Left cardiac atrium (tissue), 4 donors: ENCODE measurements at places on chromosomes 7 and 10.

DNA sequence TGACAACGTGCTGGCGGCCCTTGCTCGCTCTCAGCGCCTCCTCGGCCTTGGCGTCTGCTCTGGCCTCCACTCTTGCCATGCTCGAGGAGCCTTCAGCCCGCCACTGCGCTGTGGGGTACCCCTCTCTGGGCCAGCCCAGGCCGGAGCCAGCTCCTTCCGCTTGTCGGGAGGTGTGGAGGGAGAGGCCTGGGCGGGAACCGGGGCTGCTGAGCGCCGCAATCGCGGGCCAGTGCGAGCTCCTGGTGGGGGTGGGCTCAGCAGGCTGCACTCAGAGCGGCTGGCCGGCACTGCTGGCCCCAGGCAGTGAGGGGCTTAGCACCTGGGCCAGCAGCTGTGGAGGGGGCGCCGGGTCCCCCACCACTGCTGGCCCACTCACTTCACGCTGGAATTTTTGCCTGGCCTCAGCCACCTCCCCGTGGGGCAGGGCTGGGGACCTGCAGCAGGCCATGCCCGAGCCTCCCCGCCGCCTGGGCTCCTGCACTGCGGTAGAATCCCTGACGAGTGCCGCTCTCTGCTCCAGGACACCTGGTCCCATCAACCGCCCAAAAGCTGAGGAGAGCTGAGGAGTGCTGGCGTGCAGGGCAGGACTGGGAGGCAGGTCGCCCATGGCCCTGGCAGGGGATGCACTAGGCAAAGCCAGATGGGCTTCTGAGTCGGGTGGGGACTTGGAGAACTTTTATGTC is 372.2 kb upstream of the NRG3 start:
- DNase-seq, result no peak

- DNase-seq, result peak; percentile 38
Measured at GRCh38 chr10:116741391-116742351, 695 bp downstream of the HSPA12A start.

- DNase-seq, result no peak
Measured at GRCh38 chr7:76057813-76058145, 9.9 kb downstream of the MDH2 start.

DNA sequence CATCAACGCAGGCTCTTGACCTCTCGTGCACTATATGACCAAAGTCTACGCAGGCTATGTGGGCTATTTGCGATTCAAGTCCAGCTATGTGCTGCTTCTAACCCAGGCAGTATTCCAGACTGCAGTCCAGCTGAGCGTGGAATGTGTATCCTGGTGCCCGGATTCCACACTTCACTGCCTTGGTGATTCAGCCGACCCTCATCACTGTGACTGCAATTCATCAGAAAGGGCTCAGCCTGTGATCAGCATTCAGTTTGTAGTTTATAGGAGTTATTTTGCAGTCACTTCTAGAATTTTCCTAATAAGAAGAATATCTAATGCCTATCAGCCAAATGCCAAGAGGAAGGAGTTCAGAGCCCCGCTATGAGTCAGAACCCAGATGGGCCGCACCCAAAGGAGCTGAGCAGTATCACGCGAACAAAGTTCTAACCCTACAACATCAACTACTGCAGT is 119.8 kb upstream of the LANCL2 start:
- no peak for DNase-seq

GRCh38 chr10:79186486-79187120 is 117.8 kb downstream of the ZMIZ1 start:
- no peak for DNase-seq

DNA sequence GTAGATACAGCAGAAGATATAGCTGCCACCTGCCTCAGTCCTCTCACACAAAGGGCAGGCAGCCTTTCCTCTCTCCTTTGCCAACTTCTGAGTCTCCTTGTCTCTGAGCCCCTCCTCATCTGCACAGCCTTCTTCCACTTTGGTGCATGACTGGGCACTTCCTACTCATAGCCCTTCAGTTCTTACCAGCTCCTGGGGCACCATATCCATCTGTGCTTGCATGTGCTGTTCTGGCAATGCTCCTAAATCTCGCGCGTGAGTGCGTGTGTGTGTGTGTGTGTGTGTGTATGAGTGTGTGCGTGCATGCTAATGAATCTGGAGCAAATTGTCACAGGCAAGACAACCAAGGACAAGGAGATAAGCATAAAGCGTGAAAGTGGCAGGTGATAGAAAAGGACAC is 1271.6 kb upstream of the SORCS1 start:
- DNase-seq, result no peak

DNA sequence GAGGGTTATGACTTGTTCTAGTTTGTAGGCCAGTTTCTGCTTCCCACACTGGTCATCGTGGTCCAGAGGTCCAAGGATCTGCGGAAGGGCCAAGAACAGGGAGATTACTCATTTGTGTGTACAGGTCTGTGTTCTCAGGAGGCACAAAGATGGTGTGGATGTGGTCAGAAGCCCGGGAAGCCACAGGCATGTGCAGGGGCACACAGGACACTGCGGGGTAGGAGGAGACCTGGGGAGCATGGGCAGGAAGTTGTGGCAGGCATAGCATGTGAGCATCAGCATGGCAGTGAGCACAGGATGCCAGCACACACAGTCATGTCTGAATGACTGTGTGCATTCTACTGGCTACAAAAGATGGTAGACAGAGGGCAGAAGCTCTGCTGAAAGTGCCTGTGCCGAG is 445.8 kb downstream of the PLXNA4 start:
- no peak for DNase-seq

- DNase-seq, result no peak
Measured at GRCh38 chr10:12418725-12419261, 69.4 kb downstream of the CAMK1D start.

DNA sequence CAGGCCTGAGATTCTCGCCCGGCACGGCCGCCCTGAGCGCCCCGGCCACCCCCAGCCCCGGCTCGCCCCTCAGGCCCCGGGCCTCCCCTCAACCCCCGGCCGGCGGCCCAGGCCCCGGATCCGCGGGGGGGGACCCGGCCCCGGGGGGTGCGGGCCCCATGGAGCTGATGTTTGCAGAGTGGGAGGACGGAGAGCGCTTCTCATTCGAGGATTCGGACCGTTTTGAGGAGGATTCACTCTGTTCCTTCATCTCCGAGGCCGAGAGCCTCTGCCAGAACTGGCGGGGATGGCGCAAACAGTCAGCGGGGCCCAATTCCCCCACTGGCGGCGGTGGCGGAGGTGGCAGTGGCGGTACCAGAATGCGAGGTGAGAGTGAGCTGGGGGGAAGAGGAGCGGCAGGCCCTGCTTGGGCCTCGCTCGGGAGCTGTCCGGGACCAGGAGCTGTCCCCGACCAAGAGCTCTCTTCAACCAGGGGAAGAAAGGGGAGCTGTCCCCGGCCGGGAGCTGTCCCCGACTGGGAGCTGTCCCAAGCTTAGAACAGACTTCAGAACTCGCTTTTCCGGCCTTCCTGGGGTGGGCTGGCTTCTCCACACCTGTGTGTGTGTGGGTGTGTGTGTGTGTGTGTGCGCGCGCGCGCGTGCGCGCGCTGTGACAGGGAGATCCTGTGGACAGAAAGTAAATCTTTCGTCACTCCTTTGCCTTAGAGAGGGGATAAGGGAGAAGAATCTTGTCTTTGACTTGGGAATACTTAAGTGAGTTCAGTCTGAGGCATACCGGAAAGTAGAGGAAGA is 510 bp downstream of the ZSWIM8 start:
- DNase-seq, result no peak

DNA sequence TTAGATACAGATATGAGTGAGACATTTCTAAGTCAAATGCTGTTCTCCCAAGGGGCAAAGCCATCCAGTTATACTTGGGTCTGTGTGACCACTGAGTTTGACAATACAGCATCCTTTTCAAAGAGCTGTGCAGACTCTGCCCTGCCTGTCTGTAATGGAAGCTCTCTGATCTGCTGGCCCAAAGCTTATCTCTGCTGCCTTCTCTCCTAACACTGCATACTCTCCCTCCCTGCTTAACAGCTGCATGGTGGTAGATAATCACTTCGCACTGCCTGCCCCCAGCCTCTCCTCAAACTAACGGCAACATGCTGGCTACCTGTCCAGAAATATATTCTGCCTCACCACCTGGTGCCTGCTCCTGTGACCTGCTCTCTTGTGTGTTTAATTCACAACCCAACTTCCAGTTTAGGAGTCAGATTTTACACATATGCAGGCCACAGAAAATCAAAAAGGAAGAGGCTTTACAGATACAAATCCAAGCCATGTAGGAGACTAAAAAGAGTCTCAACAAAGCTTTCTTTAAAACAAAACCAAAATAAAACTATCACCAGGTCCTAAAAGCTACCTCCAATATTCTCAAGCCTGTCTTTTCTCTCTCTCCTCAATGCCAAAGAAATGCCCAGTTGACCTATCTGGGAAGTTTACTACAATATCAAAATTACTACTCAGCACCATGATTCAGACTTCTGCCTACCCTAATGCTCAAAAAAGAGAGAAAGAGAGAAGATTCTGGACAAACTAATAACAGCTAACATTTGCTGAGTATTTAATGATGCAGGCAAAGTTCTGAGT is 145.6 kb downstream of the RELN start:
- no peak for DNase-seq

DNA sequence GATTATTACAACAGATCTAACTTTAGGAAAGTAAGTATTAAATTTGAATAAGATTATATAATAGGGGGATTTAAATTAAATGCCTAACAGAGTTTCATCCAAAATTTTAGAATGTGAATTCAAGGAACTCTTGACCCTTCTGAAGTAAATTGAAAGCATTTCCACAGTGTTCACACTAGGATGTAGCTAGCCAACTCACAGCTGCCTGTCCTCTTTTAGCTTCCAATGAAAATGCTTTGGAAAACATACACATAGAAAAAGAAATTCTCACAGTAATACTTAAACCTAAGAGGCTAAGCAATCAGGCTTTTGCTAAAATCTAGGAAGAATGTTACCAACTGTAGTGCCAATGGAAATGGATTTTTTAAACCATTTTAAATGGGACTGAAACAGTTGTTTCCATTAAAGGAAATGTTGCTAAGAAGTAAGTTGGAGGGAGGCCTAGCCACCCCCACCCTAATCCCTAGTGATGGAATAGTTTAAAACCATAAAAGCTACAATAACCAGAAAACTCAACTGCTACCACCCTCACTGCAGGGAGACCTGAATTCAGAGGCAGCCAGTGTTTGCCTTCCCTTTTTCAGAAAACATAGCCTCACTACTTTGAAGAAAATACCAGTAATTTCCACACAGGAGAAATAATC is 58.3 kb downstream of the REEP3 start:
- no peak for DNase-seq

- DNase-seq, result no peak
Measured at GRCh38 chr7:43791665-43792064, 33.2 kb downstream of the BLVRA start.

DNA sequence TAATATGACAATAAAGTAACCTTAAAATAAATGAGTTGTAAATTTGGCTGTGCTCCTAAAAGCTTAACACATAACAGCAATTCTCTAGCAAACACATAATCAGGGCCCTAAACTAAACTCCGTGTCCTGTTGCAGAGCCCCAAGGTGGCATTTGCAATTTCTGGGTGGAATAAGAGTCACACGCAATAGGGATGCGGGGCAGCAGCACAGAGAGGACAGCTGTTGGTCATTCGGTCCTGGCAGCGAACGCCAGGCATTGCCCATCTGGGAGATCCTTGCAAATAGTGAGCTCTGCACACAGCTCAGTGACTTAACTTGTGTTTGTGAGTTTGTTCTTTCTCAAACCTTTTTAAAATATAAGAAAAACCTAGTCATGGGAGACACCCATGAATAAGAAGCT is 25.7 kb downstream of the PAXIP1 start:
- no peak for DNase-seq

DNA sequence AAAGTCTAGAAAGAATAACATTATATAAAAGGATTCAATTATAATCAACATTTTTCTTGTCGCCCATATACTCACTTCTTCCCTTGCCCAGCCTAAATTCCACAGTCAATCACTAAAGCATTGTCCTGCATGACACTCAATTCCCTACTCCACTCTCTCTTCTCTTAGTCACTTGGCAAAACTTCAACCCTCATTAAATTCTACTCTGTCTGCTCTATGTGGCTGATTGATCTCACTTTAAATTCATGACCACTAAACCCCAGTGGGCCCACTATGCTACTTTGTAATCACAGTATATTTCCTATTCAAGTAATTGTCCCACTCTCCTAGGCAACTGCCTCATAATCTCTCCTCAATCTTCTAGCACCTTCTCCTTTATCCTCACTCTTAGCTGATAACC is 54.1 kb downstream of the MTERF1 start:
- no peak for DNase-seq

- DNase-seq, result no peak
Measured at GRCh38 chr10:23439452-23439960, 631 bp downstream of the OTUD1 start.

GRCh38 chr10:24989867-24990266 is 26.1 kb downstream of the ENKUR start:
- DNase-seq, result no peak

DNA sequence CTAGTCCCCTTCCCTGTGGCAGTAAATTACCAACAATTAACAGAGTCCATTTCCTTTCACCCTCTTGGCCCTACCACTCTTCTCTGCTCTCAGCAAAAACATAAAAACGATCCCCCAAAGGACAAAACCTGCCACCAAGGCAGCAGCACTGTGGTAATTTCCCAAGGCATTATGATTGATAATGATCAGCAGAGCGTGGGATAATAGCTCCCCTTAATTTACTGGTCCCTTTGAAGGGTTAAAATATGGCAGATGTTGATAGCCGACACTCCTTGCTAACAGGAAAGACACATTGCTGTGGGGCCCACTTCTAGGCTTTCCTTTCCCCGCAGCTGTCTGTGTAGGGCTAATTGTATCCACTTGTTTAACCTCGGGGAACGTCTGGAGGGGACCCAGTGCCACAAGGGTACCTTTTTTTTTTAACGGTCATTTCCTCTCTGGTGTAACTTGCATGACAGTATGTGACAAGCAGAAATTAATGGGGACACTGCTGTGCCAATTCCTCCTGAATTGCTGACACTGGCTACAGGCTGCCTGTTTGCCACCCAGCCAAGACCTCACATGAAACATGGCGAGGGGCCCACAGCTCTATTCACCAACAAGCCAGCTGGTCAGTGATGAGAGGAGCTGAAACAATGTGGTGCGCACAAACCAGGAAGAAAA is 81.3 kb downstream of the CDK6 start:
- DNase-seq, result no peak
